IPS DF 19.7 (cell line): ENCODE measurements at places on chromosomes 6 and 20.

GRCh38 chr20:5674176-5674660 lies 76.0 kb upstream of the SHLD1 start:
- no peak for DNase-seq

DNA sequence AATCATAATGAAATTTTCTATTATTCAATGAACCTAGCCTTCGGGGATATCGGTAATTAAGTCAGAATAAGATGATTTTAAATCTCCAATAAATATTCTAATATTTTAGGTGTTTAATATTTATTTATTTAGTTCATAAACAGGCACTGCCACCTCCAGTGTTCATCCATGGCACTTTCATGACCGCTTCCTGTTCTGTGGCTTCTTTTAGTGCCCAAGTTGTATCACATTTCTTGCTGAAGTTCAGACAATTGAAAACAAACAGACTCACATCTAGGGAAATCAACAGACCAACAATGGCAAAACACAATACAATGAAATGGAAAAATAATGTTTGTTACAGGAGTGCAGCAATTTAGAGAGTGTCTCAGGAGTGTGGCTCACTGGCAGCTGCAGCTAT lies 26.0 kb downstream of the HDDC2 start:
- DNase-seq = no peak

DNA sequence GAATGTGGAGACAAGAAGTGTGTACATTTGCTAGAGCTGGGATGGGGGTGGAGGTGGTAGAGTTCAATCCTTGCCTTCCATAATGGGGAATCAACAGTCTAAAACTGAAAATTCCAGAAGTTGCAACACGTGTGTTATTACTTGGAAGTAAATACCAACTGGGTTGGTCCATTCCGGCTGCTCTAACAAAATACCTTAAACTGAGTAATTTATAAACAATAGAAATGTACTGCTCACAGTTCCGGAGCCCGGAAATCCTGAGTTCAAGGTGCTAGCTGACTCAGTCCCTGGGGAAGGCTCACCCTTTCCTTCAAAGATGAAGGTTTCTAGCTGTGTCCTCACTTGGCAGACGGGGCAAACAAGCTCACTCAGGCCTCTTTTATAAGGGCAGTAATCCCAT lies 59.0 kb downstream of the RIN2 start:
- DNase-seq = no peak

DNA sequence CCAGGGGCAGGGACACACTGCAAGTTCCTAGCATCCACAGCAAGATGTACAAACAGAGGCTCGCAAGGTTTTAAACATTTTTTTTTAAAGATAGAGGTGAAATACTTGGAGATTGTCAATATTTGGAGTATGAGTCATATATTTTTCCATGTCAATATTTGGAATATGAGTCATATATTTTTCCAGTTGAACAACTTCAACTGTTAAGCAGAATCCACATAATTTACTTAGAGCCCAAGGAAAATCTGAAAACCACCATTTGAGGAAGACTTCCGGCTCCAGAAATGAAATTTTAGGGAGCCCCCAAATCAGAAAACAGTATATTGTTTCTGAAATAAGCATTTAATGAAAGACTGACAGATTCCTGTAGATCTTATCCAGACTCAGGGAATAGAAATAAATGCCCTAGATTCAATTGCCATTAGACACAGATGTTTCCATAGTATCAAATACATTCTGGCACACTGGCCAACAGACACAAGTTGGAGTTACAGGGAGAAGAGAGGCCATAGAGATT lies 51.6 kb upstream of the FAM184A start:
- DNase-seq = no peak

DNA sequence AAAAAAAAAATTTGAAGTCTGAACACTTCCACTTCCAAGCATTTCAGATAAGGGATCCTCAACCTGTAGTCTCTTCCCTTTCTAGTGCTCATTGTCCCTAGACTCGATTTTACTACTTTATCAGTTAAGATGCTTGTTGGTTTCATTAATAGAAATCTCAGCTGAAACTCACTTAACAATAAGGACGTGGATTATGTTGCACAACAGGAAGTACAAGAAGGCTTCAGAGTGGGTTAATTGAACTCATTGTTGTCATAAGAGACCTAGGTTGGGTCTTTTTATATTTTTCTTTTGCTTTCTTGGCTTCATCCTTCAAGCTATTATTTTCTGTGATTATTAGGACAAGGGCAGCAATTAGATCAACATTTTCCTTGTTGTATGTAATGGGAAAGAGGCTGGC lies 175.2 kb downstream of the CDKAL1 start:
- no peak for DNase-seq

DNA sequence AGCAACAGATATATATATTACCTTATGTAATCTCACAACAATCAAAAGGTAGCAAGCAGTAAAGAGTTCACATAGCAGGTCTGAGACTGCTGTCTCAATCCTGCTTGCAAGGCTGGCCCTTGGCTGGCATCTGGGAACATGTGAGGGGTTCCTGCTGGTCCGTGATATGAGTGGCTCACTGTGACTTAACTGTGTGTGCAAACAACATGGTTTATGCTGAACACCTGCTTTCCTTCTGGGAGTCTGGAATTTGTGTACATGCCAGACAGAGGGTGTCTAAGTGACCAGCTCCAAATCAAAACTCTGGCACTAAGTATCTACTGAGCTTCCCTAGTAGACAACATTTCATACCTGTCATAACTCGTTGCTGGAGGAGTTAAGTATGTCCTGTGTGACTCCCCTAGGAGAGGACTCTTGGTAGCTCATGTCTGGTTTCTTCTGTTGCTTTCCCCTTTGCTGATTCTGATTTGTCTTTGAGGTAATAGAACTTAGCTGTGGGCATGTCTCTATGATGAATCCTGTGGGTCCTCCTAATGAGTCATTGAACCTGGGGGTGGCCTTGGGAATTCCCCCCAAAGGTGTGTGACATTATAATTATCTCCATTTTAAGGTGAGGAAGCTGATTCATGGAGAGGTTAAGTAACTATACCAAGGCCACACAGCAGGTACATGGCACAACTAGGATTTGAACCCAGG lies 131.6 kb upstream of the NEDD9 start:
- DNase-seq = no peak

DNA sequence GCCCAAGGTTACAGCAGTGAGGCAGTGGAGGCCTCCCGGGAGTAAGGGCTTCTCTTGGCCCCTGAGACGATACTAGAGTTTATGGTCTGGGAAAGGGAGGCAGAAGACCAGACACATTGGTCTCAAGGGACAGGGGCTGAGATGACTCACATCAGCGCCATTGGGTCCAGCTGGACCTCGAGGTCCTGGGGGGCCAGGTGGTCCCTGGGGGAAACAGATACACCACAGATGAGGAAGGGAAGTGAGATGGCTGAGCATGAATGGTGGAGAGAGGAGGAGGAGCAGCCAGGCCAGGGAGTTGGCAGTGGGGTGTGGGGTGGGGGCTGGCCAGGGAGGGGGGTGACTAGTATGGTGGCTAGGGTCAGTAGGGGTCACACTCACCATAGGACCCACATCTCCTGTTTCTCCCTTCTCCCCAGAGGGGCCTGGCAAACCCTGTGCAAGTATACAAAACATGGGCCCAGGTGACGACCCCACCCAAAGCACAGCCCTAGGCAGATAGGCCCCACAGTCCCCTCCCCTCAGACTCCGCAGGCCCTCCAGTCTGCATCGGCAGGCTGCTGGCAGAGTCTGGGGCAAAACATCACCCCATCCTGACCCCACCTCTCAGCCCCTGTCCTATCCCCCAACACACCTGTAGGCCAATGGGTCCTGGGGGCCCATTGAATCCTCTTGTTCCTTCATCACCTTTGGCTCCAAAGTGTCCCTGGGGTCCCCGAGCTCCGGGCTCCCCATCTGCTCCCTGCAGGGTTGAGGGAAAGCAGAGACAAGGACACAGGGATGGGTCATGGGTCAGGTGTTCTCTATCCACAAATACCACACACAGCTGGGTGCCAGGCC lies 21.9 kb downstream of the COL11A2 start:
- DNase-seq = no peak

- no peak for DNase-seq
Observed at GRCh38 chr20:51955756-51956155, 153.4 kb upstream of the SALL4 start.
